ENCODE measurements at places on chromosomes 12 and 14.

GRCh38 chr14:102923925-102924486, 1.5 kb downstream of the AMN start:
- no peak for DNase-seq

- DNase-seq = no peak
These were observed 39.5 kb downstream of the EVL start for GRCh38 chr14:100104523-100105300.

DNA sequence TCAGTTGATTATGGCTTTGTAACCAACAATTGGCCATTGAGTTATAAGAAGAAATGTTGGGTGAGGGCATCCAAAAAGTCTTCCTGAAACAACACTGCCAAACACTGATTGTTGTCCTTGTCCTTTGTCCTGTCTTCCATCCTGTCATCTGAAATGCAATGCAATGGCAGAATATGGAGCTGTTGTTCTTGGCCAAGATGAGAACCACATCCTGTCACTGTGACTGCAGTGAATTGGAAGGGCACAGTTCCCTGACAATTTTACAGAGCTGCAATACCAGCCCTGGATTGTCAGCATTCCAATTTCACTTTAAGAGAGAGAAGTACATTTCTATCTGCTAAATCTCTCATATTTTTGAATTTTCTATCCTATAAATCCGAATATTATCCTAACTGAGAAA, 613.3 kb downstream of the FLRT2 start:
- DNase-seq = no peak

GRCh38 chr14:96191841-96192462, 12.7 kb upstream of the BDKRB2 start:
- DNase-seq = no peak

All from forelimb muscle (tissue), 1 donor.